ENCODE measurements at places on chromosomes 5 and 9.
A peak's percentile ranks its signal among the peaks of the same experiment; 100 is the strongest.

DNA sequence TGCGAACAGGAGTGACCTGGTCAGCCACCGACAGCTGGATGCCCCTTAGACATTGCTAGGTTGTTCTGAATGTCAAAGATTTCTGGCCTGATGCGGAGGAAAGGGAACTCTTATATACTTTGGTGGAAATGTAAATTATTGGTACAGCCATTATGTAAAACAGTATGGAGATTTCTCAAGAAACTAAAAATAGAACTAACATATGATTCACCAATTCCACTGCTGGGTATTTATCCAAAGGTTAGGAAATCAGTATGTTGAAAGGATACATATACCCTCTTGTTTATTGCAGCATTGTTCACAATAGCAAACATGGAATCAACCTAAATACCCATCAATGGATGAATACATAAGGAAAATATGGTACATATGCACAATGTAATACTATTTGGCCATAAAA is 31.8 kb downstream of the DMRT3 start:
- no peak for DNase-seq

DNA sequence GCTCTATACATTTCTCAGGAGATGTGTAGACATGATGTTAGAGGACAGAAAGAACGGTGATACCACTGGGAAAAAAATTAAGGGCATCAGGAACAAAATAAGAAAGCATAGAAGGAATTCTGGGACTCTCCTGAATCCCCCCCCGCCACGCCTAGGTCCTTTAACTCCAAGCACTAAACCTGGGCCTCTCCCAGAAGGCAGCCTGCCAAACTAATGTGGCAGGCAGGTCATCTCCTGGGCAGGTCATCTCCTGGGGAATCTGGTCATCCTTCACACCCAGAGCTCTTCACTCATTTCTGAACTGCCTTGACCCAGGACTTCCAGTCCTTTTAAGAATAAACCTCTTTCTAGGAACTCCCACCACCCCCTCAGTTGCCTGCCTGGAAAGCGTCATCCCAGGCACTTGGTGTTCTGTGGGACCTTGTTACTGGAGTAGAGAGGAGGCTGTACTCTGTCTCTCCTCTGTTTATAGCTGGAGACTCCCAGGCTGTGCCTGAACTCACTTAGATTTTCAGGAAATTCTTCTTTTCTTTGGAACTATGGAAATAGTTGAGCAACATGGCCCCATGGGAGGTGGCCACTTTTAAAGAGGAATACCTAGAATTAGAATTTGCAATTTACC is 24.1 kb downstream of the PSAT1 start:
- no peak for DNase-seq

- peak; percentile 38 for DNase-seq
Measured at GRCh38 chr5:27465140-27465539, 426.8 kb upstream of the CDH9 start.

- no peak for DNase-seq
Measured at GRCh38 chr9:128372188-128372641, 1.0 kb downstream of the URM1 start.

GRCh38 chr5:71456362-71456743 is 902 bp downstream of the BDP1 start:
- no peak for DNase-seq

All from Jurkat, Clone E6-1 (cell line).